ENCODE measurements at places on chromosomes 1 and 21. TPM values are rescaled to one million over a fixed set of nuclear protein-coding genes. Genes with fewer than 3 reads are reported as not detected.

- no peak for DNase-seq
- no peak overlapping the region for H3K27ac ChIP-seq
- H3K4me1 ChIP-seq, result peaks cover 4% of the 10 kb centered on the region
- H3K27me3 ChIP-seq, result peaks cover 9% of the 10 kb centered on the region
- H3K36me3 ChIP-seq, result no peaks in the 10 kb centered on the region
- no peak overlapping the region for H3K4me3 ChIP-seq
Measured at GRCh38 chr1:240000634-240001033, 91.0 kb upstream of the FMN2 start.

DNA sequence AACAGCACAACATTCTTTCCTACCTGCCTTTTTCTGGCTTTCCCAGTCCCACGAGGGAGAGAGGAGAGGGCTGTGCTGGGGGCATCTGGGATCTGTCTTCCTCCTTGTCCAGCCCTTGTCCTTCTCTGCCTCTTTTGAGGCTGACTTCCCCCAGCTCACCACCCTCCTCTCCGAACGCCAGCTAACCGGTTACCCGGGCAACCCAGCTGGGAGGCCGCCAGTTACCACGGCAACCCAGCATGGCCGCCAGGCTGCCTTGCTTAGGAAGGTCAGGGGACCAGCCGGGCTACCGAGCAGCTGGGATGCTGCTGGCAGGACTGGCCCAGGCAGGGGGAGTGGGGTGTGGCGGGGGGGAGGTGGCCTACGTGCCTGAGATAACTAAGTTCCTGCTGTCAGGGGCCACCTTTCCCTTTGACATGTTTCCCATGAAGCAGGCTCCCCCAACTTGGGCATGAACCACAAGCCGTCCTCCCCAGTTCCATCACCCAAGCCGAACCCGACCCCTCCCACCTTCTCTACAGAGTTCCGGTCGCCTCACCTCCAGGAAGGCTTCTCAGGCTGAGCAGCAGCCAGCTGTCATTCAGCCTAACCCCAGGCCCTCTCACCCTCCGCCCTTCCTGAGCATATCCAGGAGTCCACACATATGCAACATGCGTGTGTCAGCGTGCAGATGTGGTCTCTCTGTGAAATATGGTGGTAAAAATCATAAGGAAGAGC lies 8.7 kb downstream of the PLEKHA6 start:
- peak; percentile 77 for DNase-seq
- no peak overlapping the region for H3K4me3 ChIP-seq
- no peak overlapping the region for H3K27ac ChIP-seq
- no peaks in the 10 kb centered on the region for H3K36me3 ChIP-seq
- no peaks in the 10 kb centered on the region for H3K27me3 ChIP-seq

OR14K1 gene
- not detected for total RNA-seq

DNA sequence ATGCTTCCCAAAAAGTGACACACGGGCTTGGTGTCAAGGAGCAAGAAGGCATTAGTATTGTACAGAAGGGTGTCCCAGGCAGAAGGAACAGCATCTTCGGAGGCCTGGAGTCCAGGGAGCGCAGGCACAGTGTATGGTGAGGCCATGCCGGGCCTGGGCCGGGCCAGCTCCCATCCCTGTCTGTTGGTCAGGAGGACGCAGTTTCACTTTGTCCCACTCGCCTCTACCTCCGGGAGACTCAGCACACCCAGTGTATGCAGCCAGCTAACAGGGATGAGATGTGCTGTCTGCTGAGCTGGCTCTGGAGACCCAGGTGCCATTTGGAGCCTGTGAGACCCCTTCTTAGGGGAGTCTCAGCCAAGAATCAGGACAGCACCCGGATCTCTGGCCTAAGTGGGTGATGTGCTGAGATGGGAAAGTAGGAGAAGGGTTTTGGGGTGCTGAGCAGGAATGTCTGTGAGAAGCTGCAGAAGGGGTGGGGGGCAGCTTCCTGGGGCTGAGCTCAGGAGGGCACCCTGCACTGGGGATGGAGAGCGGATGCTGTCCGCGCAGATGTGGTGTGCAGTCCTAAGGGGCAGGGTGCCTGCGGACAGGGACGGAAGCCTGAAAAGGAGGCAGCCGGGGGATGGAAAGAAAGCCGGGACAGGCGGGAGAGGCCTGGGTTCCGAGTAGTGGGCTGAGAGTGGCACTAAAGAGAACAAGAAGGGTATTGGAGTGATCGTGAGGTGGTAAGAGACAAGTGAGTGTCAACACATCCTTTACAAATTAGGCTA lies 25.7 kb downstream of the DMRTB1 start:
- no peaks in the 10 kb centered on the region for H3K36me3 ChIP-seq
- no peak overlapping the region for H3K4me3 ChIP-seq
- no peaks in the 10 kb centered on the region for H3K27me3 ChIP-seq
- no peak for DNase-seq

- no peaks in the 10 kb centered on the region for H3K27me3 ChIP-seq
- H3K27ac ChIP-seq, result no peak overlapping the region
- no peak overlapping the region for H3K4me3 ChIP-seq
- H3K36me3 ChIP-seq, result no peaks in the 10 kb centered on the region
Measured at GRCh38 chr1:72177711-72178110, 104.6 kb downstream of the NEGR1 start.
